ENCODE measurements at places on chromosomes 13 and 19.

DNA sequence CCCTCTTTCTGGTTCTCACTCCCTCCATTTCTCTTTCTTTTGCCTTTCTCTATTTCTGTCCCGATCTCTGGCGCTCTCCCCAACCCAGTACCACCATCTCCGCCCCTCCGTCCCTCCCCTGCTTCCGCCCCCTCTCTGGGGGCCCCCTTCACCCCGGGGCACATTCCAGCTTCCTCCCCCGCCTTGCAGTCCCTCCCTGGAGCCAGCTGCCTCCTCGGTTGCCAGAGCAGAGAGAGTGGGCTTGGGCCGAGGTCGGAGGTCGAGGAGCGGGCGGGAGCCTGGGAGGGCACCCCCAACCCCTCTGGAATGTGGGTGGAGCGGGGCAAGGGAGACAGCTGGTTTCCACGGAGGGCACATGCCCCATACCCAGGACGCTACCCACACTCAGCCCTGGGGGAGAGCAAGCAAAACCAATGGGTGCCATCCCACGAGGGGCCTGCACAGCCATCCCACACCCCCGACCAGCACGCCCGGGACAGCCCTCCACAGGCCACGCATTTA, 6.5 kb upstream of the CIRBP start:
- no peak for DNase-seq

DNA sequence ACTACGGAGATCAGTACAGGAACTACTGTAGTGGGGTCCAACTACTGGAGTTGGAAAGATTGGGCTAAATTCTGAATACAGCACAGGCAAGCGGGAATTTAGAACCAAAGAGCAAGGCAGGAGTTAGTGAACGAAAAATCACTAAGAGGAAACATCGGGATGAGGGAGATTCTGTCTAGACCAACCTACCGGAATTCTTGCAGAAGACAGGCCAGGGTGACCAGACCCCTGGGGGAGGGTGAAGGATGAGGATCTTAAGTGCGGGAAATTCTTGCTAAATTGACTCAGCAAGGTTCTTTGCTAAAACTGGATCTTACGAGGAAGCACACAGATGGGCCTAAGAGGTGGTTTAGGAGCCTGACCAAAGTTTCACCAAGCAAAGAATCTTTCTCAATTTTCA, 13.2 kb upstream of the PSPC1 start:
- DNase-seq = no peak

- DNase-seq = no peak
Measured at GRCh38 chr13:43041369-43041921, 18.1 kb downstream of the DNAJC15 start.

DNA sequence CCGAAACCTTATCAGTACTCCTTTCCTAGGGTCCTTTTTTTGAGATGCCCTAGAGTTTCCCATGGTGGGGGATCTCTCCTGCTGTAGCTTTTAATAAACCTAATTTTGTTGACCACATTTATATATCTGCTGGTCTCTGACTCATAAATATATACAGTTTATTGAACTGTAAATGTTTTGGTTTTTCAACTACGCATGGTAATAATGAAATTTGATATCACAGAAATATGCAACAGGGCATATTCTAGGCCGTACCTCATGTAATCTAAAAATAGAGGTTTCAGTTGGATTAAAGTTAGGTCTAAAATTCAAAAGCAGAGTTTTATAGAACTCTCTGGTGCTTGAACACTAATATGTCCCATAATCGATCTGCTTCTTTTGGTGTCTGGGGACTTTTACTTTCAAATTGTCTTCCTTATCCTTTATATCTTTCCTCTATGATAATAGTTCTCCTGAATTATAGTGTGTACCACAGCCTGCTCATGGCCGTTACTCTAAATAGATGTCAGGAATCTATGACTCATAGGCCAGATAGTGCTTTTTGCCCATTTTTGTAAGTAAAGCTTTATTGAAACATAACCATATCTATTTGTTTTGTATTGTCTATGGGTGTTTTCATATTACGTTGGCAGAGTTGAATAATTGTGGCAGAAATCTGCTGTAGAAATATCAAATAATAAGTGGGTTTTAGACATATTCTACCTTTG, 324.8 kb upstream of the PCDH9 start:
- no peak for DNase-seq

DNA sequence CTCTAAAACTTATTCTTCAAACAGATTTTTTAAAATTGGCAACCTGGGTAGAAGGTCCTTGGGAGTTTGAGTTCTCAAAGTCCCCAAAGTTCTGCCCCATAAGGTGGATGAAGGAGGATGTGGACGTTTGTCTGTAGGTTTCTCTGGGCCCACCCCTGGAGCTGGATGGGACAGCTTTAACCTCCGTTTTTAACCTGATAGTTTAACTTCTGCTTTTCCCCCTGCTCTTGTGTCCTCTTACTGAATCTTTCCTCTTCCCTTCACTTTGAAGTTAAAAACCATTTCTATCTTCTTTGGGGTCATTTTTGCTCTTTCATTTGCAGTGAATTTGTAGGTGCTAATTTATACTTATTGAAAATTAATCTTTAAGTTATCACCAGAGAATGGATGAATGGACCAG, 79.1 kb downstream of the ESD start:
- DNase-seq = no peak

- DNase-seq = no peak
Measured at GRCh38 chr13:107743983-107744382, 471.4 kb downstream of the LIG4 start.

- no peak for DNase-seq
Measured at GRCh38 chr13:101303521-101303920, 112.8 kb downstream of the NALCN start.

DNA sequence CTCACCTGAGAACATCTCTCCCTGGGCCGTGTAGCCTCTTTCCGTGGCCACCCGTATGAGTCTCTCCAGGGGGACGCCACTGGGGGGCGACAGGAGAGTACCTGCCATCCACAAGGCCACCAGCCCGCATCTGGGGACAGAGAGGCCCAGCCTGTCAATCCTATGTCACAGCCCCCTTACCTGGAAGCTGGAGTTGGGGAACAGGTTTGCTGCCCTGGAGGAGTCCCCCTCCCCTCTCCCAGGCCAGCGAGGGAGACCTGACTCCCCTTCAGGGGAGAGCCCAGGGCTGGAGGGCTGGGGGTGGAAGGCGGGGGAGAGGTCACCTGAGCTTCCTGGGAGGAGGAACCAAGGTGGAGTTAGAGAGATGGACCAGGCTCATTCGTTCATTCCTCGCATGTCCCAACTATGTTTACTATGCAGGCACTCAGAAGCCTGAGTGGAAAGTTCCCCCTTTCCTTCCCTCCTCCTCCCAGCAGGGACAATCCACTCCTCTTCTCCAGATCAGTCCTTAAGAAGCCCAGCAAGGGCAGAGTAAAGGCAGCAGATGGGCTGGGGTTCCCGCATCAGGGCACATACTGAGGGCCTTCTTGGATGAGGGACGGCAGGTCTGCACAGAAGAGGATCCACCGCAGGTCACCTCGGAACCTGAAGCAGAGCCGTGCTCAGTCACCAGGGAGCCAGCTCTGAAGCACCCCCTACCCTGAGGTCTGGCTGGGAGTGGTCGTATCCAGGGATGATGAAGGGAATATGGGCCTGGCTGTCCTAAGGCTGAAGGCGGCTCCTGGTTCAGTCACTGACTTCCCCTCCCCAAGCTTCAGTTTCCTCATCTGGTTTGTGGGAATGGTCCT, 5.5 kb downstream of the ACTMAP start:
- no peak for DNase-seq

GRCh38 chr13:30159446-30159839, 147.9 kb downstream of the KATNAL1 start:
- DNase-seq = peak; percentile 14

GRCh38 chr13:42766016-42766415, 15.4 kb upstream of the FAM216B start:
- no peak for DNase-seq

GRCh38 chr19:32373585-32374295, 28.3 kb downstream of the ZNF507 start:
- no peak for DNase-seq

- DNase-seq = no peak
Measured at GRCh38 chr13:95236774-95237173, 64.5 kb downstream of the ABCC4 start.

DNA sequence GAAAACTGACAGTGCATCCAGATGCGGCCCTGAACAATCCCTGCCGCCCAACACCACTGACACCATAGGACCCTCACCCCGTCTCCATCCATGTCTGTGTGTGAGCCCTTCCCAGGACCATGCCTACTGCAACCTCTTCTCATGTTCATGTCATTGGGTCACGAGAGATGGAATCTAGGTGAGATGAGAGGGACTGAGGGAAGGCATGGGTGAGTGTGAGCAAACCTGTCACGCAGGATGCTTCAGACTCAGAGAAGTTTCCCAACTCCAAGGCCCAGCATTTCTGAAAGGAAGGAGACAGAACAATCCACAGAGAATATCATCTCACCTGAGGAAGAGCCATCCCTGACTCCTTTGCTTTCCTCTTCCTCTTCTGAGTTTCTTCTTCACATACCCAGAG, 5.7 kb downstream of the ZNF888 start:
- DNase-seq = no peak

GRCh38 chr19:12596927-12597548, 13.6 kb downstream of the ZNF490 start:
- DNase-seq = no peak

DNA sequence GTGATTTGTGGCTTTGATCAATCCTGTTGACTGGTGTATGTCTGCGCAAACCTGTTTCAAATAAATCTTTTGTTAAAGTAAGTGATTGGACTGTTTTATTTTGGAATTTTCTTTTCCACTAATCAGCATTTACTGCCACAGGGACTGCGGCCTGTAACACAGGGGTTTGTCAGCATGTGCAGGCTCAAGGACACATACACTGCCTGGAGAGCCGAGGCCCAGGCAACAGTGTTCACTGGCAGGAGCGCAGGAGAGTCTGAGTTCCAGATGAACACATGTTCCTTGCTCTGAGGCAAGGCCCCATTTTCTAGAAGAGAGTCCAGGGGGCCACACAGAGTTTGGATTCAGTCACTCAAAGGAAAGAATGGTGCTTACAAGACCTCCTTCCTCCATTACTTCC, 26.0 kb downstream of the SHISA2 start:
- no peak for DNase-seq

GRCh38 chr13:36914648-36915047, 5.4 kb downstream of the SMAD9 start:
- no peak for DNase-seq

Measured in activated naive CD8-positive, alpha-beta T cell treated with anti-CD3 and anti-CD28 coated beads, Interleukin-2, amount 50 U/mL, for 16 hours (primary cell).